Daoy (cell line): ENCODE measurements at places on chromosomes 13 and 19.

DNA sequence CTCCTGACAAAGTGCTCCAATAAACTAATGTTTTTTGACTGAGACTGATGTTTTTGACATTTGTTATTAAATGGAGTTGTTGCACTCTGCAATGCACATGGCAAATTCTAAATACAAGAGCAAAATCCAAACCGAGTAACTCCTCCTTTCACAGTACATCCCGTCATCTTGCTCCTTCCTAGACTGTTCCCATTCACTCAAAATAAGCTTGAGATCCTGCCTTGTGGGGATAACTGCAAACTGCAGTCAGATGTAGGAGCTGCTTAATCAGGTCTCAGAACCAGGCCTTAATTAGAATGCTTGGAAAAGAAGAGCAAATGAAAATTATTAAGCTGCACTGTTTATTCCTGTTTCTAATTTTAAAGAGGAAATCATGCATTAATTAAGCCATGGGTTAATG is 134.8 kb upstream of the SPRY2 start:
- DNase-seq, result no peak

DNA sequence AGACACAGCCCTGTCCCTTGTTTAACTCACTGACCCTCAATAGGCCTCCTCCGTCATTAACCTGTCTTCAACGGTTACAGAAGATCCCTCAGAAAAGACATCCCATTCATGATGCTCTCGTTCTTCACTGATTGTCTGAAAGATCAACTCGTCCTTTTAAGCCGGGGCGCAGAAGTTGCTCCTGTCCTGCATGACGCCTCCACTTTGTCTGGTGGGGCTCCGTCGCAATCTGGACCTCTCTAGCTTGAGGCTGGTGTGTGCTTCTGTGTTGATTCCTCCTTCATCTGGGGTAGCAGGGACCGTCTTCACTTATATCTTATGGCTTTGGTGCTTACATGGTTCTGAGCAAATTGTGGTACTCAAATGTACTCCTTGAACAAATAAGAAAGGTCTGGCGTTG is 766.0 kb upstream of the PCDH9 start:
- no peak for DNase-seq

DNA sequence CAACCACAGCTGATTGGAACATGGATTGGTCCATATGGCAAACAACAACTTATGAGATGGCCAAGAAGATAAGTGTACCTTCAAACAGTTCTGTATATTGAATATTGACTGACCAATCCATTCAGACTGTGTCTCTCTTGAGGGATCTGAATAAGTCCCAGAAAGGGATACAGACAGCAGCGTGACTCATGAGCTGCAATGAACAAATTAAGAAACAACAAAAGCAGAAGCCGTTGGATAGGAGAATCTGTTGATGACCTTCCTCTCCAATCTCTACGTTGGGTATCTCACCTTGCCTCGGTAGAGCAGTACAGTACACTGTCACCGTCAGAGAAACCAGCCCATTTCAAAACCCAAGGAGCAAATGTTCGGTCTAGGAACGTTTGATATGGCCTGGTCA is 21.3 kb downstream of the MBD3L2B start:
- DNase-seq, result no peak

DNA sequence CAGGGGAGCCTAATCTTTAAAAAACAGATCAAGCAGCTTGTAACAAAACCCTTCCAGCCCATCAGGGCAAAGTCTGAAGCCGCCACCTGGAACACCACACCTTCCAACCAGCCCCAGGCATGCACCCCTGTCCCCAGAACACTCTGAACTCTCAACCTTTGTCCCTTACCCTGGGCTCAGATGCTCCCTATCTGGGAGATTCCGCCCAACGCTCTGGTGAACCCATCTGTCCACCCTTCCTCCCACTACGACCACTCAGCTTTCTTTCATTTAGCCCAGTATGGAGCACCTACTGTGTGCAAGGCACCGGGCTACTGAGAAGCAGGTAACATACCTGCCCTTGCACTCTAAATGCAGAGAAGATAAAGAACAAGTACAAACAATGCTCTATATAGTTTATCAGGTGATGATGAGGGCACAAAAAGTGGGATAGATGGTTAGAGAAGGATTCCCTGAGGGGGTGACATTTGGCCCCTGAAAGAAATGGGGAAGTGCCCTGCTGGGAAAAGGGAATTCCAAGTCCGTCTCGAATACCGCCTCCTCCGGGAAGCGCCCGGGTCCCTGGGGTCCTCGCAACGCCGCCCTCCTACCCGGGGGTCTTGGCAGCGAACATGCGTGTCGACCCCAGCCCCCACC is 629 bp downstream of the PEPD start:
- no peak for DNase-seq

- DNase-seq, result no peak
Measured at GRCh38 chr19:33513424-33513823, 8.2 kb downstream of the PEPD start.
